ENCODE measurements at places on chromosomes 6 and 20.
A peak's percentile ranks its signal among the peaks of the same experiment; 100 is the strongest.

DNA sequence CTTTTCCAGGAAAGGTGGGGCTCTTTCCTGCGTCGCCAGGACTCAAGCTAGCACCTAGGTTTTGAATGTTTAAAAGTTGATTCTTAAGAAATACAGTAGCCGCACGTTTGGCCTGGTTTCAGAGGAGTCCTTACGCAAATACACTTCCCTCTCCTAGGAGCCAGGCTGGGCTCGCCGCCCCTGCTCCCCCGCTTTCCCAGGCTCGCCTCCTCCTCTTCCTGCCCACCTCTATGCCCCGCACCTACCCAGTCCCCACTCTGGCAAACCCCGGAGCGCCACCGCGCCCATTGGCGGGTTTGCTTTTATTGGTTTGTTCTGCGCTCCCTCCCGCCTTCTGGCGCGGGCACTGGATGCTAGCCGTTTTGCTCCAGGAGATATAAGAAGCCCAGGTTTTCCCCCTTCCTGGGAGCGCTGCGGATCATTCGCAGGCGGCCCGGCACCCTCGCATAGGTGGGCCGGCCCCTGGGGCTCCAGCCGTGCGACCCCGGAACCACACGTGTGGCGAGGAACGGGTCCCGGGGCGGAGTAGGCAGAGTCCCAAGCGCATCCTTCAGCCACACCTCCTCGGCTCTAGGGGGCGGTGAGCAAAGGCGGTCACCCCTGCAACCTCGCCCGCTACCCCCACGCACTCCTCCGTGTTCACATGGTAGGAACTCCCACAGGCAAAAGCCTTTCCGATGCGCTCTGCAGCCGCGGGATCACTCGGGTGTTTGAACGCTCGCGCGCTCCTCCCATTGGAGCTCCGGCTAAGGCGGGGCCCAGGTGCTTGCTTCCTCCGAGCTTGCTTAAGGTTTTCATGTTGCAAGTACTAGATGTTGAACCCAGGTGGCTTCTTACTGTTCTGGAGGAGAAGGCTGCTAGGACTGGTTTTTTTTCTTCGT is 119.0 kb downstream of the RTN4IP1 start:
- DNase-seq: peak; percentile 74

- no peak for DNase-seq
Measured at GRCh38 chr6:74573613-74574012, 632.2 kb downstream of the COL12A1 start.

DNA sequence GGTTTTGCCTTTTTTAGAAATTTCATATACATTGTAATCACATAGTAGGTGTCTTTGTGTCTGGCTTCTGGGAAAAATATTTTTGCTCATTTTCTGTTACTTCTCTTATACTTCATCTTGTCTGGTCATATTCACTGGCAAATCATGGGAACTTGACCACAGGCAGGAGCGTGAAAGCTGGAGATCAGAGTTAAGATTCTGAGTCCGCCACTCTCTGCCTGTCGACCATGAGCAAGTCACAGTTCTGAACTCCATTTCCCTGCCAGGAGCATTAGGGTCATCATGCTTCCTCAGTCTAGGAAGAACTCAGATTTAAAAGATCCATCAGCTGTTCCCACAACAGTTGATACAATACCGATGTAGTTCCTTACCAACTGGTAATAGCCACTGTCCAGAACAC is 12.4 kb upstream of the SCGN start:
- no peak for DNase-seq

DNA sequence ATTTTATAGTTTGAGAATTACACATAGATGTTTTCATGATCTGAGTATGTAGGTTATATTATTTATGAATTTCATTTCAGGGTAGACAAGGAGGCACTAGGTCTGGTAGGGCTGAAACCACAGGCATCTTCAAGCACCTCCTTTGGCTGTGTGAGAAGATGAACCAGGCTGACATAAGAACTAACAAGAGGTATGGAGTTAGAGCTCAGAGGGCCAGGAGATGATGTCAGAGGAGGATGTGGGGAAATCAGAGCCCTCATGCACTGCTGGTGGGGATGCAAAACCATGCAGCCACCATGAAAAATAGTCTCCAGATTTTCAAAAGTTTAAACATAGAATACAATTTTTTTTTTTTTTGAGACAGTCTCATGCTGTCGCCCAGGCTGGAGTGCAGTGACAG is 13.6 kb upstream of the RIPOR3 start:
- no peak for DNase-seq

Measured in common myeloid progenitor, CD34-positive (primary cell).